ENCODE measurements at places on chromosomes 13 and 19. TPM values are rescaled to one million over a fixed set of nuclear protein-coding genes. Genes with fewer than 3 reads are reported as not detected.

The CGB8 gene
- total RNA-seq, result not detected

The ZNF560 gene
- not detected for total RNA-seq

The SNRPA gene
- total RNA-seq, result 32.9 TPM

The SGCG gene
- total RNA-seq, result 88.2 TPM

The LRRC8E gene
- 1.5 TPM for total RNA-seq

The DHDH gene
- not detected for total RNA-seq

DNA sequence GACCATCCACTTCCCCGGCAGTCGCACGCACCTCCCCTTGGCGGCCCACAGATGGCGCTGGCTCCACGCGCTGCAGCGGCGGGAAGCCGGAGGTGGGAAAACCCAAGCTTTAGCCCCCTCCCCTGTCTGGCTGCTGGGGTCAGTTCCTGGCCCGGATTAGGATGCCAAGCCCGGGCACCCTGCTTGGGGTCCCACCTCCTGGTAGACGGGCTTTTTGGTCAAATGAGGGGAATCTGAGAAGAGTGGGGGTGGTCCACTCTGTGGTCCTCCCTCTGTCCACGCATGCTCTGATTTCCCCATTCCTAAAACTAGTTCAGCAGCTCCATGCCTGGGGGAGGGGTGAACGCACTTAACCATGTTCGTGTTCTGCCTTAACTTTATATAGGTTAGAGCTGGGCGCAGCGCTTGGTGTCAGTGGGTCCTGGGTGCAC lies 8.1 kb upstream of the ADGRE2 start:
- no peak for DNase-seq

DNA sequence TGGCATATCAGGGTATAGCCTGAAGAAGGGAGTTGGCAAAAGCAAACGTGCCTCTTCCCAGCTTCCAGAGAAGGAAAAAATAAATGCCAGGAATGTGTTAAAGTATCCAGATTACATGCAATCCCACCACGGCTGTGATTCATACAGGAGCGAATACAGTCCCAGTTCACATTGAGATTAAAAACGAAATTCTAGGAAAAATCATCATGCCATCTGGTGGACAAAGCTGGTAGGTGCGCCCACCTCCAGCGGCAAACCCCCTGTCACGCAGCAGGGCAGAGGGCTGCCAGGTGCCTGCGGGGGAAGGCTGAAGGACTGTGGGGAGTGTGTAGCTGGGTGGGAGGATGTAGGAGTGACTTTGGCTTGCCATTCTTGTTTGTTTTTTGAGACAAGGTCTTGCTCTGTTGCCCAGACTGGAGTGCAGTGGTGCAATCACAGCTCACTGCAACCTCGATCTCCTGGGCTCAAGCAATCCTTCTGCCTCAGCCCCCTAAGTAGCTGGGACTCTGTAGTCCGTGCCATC lies 6.4 kb upstream of the DMWD start:
- peak; percentile 71 for DNase-seq

DNA sequence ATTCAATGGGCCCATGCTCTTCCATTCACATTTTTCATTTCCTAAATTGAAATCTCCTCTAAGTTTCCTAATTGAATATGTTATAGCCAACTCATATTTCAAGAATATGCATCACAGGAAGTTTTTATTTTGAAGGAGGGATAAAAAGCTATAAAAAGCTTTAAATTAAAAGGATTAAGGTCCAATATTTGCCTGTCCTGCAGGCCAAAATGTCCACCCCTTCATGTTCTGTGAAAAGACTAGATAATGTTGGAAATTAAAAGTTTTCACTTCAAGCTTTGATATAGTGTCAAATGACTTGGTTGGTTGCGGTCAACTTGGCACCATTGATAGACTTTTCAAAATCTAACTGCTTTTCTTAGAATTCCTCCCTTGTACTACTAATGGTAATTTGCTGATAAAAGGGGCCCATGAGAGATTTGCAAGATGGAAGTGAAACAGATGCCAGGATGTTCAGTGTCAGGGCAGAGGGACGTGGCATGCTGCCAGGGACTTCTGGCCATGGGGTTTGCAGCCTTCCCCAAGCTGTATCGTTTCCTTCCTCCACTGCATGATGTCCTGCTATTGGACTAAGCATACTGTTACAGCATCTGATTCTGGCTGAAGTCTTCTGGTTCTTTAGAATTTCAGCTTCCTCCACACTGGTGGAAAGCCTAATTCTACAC lies 547.3 kb upstream of the MIR17HG start:
- peak; percentile 63 for DNase-seq

- peak; percentile 65 for DNase-seq
Measured at GRCh38 chr19:49387936-49388372, at the start of gene KASH5. Gene KASH5, plus strand, starts transcription at chr19:49388249. Its CDS starts 2,635 bp downstream, at chr19:49390884.

DNA sequence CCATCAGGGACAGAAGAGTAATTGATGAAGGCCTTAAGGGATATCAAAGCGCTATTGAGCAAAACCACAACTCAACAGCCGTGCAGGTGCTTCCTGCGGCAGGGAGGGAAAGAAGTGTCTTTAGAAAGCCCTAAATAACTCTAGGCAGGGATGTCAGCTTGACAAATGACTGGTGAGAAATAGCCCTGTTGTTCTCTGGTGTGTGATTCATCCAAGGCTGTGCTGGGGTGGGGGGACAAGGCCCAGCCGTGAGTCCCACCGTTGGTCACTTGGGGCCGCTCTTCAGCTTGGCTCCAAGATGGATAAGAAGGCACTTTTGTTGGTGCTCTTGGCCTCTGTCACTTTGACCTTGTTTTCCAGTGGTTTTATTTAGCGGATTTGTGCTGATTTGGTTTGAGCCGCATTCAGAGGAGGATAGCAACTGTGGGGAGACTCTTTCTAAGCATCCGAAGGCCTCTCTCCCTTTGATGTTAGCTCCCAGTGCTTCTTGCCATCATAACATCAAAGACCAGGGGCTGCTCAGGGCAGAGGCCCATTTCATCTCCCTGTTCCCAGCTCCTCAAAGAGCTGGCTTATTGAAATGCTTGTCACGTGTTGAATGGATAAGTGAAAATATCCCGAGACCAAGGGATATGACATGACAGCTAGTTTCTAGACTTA lies 130.3 kb upstream of the SERP2 start:
- DNase-seq, result peak; percentile 56

- peak; percentile 72 for DNase-seq
Measured at GRCh38 chr19:2798733-2799132, 13.4 kb downstream of the THOP1 start.

DNA sequence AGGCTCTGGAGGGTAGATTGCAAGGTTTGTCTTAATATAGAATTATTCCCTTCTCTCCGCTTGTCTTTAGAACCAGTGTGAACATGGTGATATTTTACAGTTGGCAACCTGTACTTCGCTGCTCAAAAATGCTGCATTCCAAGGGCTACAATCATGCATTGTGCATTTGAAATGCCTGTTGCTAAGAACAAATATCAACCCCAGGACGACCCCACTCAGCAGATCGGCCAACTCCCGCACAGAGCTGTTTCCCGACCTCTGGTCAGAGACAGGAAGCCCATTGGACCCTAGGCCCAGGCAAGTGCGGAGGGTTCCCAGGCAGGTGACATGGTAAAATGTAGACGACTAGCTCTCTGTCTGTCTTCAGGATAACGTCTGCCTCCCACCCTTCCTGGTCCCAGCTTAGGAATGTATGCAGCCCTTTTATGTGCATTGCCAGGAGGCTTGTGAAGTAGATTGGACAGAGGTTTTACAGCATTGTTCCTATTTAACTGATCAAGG lies 263.5 kb downstream of the FOXO1 start:
- no peak for DNase-seq

DNA sequence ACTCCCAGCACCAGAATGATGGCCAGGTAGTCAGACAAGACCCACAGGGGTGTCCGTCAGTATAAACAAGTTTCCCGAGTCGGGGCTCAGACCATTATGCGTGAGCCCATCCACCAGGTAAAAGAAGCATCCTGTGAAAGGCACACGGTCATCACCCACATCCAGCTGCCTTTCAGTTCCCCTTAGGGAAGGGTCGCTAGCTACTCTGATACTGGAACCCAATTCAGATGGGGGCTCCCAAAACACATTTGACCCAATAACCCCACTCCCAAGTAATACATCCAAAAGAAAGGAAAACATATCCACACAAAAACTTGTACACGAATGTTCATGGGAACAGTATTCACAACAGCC lies 66.8 kb downstream of the STK24 start:
- DNase-seq, result no peak

GRCh38 chr13:113771709-113772331 lies 12.8 kb downstream of the TMEM255B start:
- no peak for DNase-seq

DNA sequence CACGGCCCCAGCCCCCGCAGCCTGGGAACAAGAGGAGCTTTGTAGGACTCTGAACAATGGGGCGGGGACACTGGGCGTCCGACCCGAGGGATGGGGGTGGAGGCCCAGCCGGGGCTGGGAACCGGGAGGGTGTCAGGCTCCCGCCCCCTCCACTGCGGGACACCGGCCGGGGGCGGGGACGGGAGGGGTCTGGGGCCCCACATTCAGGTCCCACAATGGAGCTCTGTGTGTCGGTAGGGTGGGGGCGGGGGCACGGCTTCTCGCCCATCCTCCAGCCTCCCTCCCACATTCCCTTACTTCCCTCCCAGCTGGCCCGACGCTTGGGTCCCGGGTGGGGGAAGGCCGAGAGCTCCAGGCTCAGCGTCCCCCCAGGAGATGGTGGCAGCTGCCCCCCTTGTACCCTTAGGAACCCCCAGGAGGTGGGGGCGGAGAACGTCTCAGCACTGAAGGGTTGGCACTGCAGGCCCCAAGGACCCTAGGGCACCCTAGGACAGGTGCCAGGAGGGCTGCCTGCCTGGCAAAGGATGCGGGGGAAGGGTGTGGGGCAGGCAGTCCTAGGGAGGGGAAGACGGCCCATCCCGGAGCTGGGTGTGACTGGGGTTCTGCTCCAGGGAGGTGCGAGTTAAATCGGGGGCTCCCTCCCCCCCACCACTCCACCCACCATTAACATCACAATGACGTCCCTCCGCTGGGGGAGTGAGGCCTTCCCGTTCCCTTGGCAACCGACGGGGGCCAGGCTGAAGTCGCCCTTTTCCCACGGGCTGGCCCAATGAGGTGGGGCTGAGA lies 5.3 kb downstream of the TTYH1 start:
- DNase-seq, result no peak

Measured in right atrium auricular region (tissue), 2 donors.